ENCODE measurements at places on chromosomes 11 and 22. TPM values are rescaled to one million over a fixed set of nuclear protein-coding genes. Genes with fewer than 3 reads are reported as not detected.

Gene KRTAP5-1
- total RNA-seq: not detected

Gene NRGN
- total RNA-seq: 2.9 TPM

DNA sequence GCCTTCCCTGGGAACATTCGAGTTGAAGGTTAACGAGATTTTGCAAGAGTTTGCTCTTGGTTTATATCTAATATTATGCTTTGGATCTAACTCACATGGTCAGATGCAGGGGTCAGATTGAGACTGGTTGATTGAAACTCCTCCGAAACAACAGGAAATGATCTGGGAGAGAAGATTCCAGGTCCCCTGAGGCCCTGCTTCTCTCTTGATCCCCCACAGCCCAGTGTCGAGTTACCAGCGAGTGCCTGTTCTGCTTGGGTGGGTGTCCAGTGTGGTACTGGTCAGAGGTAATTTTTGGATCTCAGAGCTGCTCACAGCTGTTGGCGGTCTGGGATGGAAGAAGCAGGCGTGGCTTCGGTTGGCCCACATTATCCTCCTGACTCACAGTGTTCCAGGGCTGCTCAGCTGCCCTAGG lies 9.2 kb downstream of the FBLN1 start:
- DNase-seq: peak; percentile 93

Gene SLCO2B1
- 20.3 TPM for total RNA-seq

Gene TRIM51
- not detected for total RNA-seq

- peak; percentile 14 for DNase-seq
Measured at GRCh38 chr11:81857386-81857785, 876.3 kb downstream of the FAM181B start.

DNA sequence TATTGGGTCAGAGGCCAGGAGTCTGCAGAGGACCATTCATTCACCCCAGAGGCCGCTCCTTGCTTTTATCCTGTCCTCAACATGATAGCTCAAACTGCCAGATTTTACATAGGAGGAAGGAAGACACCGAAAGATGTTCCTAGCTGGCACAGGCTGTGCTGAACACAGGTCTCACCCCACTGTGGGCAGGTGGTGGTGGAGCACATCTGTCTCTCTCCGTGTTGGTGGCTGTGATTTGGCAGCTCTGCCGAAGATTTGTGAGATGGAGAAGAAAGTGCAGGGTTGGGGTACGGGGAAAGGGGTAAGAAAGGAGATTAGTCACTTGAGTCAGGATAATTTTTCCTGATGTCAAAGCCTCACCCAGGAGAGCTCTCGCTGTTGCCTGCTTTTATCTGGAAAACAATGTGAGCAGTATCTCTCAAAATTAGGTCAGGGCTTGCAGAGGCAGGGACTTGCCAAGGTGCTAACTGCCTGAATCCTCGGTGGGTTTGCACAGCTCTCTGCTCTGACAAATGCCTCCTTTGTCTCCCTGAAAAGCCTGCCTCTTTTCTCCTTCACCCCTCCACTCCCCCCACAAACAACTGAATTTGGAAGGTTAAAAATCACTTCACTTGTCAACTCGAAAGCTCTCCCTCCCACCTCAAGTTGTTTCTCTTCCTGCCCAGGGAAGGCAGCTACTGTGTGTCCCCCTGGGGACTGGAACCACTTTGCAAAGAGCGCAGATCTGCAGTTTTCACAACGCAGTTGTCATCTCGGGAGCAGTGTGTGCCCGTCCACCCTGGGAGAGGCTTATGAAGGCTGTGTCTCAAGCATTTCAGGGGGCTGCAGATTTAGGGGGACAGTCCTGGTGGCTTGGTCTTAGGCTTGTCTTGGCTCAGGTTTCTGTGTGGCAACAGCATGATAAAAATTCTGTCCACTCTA lies 299.7 kb downstream of the ST3GAL4 start:
- DNase-seq: no peak

Gene SLC6A5
- total RNA-seq: not detected

DNA sequence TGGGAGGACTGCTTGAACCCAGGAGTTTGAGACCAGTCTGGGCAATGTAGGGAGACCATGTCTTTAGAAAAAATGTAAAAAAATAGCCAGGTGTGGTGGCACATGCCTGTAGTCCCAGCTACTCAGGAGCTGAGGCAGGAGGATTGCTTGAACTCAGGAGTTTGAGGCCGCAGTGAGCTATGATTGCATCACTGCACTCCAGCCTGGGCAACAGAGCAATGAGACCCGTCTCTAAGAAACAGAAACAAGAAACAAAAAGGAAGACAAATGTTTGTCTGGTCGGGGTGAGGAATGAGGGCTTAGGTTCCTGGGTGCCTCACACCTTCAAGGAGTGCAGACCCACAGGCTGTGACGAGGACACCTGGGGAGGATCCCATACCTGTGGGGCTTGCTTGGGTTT lies 191.9 kb downstream of the CEP164 start:
- peak; percentile 16 for DNase-seq

All from tongue (tissue), 3 donors.